Lower lobe of right lung (tissue), 2 donors: ENCODE measurements at places on chromosomes 1 and 21. TPM values are rescaled to one million over a fixed set of nuclear protein-coding genes. Genes with fewer than 3 reads are reported as not detected.

- H3K4me1 ChIP-seq = no peaks in the 10 kb centered on the region
- DNase-seq = no peak
- no peak overlapping the region for H3K4me3 ChIP-seq
- no peak overlapping the region for H3K27ac ChIP-seq
- H3K27me3 ChIP-seq = no peaks in the 10 kb centered on the region
- no peaks in the 10 kb centered on the region for H3K36me3 ChIP-seq
Observed at GRCh38 chr21:21929226-21929625, 931.0 kb downstream of the NCAM2 start.

- peak; percentile 50 for DNase-seq
- no peak overlapping the region for H3K27ac ChIP-seq
- no peaks in the 10 kb centered on the region for H3K27me3 ChIP-seq
- no peaks in the 10 kb centered on the region for H3K36me3 ChIP-seq
Observed at GRCh38 chr1:234836045-234836681, 226.2 kb upstream of the IRF2BP2 start.

DNA sequence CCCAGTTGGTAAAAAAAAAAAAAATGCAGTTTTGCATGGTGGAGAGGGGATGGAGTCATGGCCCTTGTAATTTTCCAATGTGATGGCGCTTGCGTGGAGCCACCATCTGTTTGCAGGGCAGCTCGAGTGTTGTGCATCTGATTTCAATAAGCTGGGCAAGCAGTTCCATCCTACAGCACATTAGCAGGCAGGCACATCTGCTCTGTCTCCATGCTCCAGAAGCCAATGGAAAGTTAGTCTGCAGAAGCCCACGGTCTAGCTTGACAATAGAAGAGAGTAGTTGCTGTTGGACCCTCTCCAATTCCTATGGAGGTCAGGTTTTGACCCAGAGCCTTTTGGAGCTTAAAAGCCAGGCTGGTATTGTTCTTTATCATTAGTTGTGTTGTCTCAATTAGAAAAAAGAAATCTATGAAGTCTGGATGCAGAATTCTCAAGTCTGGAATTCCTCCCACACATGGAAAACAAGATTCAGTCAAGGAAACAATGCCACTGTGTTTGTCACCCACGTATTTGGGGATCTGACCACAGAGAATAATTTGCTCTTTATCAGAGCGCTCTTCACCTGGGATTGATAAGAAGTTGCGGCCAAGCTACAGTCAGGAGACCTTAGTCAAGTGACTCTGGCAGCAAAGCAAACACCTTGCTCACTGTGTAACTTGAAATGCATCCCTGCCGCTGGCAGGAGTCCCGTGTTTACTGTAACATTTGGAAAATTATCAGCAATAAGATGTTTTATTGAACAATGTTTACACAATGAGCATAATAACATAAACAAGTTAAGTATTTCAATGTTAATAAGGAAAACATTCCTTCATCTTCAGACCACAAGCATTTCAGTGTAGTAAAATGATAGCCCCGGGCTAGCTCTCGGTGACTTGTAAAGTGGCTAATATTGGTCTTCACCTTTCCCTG, 20.7 kb downstream of the NGF start:
- no peaks in the 10 kb centered on the region for H3K36me3 ChIP-seq
- H3K27ac ChIP-seq = no peak overlapping the region
- H3K4me1 ChIP-seq = peaks cover 17% of the 10 kb centered on the region
- no peak overlapping the region for H3K4me3 ChIP-seq
- H3K27me3 ChIP-seq = no peaks in the 10 kb centered on the region

- no peaks in the 10 kb centered on the region for H3K27me3 ChIP-seq
- H3K4me1 ChIP-seq = peaks cover 36% of the 10 kb centered on the region
- no peak for DNase-seq
- peak overlapping the region; percentile 100 for H3K27ac ChIP-seq
Observed at GRCh38 chr1:200737647-200738291, 924 bp upstream of the CAMSAP2 start.

DNA sequence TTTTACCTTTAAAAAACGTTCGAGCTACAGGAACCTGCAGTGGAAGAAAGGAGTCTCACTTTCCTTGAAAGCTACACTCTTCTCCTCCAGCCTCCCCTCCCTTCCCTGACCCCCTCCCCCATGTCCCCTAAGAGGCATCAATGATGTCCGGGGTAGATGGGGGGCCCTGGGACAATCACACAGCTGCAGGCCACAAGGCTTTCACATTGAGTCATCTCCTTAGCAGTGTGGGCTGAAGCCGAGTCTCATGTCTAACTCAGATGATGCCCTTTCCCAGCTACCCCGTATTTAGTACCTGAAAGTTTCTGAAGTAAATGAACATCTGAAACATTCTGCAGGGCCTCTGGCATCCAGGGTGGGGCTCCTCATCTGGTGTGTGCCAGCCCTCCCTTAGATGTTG, 6.3 kb upstream of the GPR25 start:
- no peaks in the 10 kb centered on the region for H3K4me1 ChIP-seq
- no peak for DNase-seq
- no peak overlapping the region for H3K4me3 ChIP-seq
- no peak overlapping the region for H3K27ac ChIP-seq

- H3K4me1 ChIP-seq = no peaks in the 10 kb centered on the region
- no peak overlapping the region for H3K4me3 ChIP-seq
- H3K36me3 ChIP-seq = no peaks in the 10 kb centered on the region
- peak; percentile 69 for DNase-seq
Observed at GRCh38 chr1:205061665-205062069, 18.7 kb downstream of the CNTN2 start.

DNA sequence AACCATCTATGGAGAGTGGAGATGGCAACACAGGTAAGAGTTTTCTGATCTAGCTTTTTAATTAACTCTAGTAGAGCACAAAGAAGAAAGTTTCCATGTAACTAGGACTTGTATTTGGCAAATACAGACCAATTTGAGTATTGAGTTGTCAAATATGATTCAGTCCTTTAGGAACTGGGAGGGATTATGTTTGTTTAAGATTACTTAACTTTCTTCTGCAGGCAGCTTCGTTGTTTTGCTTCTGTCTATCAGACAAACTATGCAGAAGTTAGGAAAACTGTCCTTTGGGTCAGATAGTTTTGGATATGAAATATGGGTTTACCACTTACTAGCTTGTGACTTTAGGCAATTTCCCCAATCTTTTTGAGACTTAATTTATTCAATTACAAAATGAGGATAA, 111.8 kb downstream of the POU2F1 start:
- H3K36me3 ChIP-seq = no peaks in the 10 kb centered on the region
- no peak overlapping the region for H3K4me3 ChIP-seq
- H3K4me1 ChIP-seq = peaks cover 15% of the 10 kb centered on the region
- no peak for DNase-seq
- no peaks in the 10 kb centered on the region for H3K27me3 ChIP-seq

Gene HAO2
- total RNA-seq = not detected

Gene CAMTA1
- total RNA-seq = 47.9 TPM

Gene BLACAT1
- 1.0 TPM for total RNA-seq
